ENCODE measurements at places on chromosomes 1 and 21.
A peak's percentile ranks its signal among the peaks of the same experiment; 100 is the strongest.

GRCh38 chr1:69499203-69499803 lies 68.4 kb upstream of the LRRC7 start:
- no peak for DNase-seq

DNA sequence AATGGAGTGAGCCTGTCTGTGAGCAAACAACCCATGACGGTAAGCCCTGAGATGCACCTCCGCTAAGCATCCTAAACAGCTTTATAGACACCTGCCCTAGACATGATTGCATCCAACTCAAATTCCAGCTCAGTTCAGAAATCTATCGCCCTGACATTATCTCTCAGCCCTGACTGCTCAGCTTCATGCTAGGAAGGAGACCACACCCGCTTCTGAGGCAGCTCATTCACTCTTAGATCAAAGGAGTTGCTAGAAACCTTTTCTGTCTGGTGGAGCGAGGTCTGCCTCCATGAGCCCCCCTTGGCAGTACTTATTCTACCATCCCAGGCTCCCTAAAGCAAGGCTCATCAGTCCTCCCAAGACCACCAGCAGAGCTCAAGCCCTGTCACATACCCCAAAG lies 17.0 kb downstream of the IL10RB start:
- DNase-seq = no peak

DNA sequence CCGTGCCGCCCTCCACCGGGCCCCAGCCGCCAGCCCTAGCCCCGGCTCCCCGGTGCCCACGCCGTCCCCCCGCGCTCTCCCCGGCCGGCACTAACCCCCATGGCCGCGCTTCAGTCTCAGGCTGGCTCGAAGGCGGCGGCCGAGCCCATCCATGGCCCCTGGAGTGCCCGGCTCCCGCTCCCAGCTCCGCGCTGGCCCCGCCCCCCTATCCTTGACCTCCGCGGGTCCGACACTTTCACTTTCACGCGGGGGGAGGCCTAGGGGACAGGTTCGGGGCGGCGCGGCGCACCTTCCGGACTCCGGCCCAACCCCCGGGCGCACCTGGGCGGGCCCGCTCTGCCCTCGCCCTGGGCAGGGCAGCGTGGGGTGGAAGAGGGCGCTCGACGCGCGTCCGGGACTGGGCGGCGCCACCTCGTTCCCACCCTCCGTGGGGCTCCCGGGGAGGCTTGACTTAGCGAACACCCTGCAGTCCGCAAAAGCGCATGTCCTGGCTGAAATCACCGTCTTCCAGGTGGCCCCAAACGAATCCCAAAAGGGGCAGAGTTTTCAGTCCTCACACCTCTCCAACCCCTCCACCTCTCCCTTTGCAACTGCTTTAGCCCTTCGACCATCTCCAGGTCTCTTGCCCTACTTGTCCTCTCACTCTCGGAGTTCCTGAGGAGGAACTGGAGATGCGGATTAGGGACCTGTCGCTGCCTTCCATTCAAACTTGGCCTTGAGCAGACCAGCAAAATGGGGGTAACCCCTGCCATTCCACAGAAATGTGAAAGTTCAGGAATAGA lies 3.9 kb upstream of the DENND2D start:
- DNase-seq = peak; percentile 72

GRCh38 chr1:101154547-101154946 lies 82.3 kb upstream of the S1PR1 start:
- no peak for DNase-seq

- no peak for DNase-seq
These were observed 93.8 kb upstream of the RUNX3 start for GRCh38 chr1:25023826-25024225.

DNA sequence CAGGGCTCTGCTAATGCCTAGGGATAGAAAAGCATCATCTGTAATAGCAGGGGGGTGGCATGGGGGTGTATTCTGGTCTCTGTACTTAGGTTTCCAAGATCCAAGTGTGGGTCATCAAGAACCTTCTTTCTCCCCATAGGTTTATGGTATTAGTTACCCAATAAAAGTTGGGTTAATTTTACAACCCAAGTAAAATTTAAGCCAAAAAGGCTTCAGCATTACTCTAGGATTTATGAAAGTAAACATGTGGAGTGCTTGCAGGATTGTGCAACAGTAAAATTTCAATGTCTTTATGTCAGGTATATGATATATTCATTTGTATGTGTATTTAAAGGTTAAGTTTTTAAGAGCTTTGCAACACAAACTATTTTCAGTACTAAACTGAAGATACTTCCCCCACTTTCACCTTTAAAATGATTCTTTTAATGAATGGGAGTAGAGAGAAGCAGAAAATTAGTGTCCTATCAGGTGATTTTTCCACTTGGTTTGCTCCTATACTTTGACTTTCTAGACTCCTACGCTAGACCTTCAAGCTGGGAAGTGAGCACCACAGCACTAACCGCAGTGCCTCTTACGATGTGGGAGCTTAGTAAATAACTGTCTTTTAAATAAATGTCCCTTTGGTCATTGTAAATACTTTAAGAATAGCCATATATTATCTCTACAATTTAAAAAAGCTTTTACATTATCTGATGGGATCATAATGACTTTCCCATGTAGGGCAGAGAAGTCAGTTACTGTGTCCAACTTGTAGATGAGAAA lies 67.8 kb upstream of the UBE2U start:
- no peak for DNase-seq

DNA sequence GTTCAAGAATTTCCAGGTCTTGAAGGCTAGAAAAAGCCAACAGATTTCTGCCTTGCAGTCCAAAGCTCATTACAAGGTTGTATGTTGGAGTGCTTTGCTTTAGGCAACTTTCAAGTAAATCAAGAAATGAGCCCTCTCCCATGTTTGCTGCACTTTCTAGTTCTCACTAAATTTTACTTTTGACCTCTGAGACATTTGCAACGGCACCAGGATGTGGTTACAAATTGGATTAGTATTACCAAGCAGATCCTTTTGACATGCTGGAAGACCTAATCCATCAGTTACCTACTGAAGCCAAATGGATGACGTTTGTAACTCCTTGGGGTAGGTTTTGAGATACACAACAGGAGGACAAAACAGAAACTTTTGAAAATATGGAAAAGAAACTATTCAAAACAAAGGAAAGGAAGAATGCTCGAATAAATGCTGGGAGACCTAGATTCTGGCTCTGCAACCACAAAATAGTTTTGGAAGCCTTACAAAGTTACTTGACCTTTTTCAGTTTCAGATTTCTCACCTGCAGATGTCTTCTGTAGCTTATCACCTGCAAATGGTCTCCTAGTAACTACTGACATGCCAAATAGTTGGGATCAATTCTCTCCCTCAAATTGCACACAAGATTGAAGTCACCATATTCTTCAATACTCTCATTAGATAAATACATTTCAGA lies 251.7 kb upstream of the ADGRL2 start:
- no peak for DNase-seq

- DNase-seq = no peak
These were observed 3.7 kb upstream of the TMEM39B start for GRCh38 chr1:32068957-32069588.

- DNase-seq = no peak
These were observed at the start of gene CCDC17 for GRCh38 chr1:45623972-45624371. Gene CCDC17, minus strand, starts transcription at chr1:45624054. Its CDS starts 145 bp downstream, at chr1:45623909.

DNA sequence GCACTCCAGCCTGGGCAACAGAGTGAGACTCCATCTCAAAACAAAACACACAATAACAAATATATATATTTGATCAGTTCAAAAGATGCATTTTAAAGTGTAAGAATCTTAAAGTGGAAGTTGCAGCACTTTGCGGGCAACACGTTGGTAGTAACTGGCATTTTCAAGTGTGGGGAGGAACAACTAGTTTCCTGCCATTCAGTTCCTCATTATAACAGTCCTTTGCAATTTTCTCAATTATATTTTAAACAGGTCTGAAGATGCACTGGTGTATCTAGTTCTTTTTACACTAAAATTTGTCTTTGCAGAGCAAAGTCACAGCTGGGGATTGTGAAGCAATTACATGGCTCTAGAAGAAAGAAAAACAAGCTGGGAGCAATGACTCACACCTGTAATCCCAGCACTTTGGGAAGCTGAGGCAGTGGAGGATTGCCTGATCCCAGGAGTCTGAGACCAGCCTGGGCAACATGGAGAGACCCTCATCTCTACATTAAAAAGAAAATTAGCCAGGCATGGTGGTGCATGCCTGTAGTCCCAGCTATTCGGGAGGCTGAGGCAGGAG lies 25.3 kb downstream of the RRAGC start:
- no peak for DNase-seq

DNA sequence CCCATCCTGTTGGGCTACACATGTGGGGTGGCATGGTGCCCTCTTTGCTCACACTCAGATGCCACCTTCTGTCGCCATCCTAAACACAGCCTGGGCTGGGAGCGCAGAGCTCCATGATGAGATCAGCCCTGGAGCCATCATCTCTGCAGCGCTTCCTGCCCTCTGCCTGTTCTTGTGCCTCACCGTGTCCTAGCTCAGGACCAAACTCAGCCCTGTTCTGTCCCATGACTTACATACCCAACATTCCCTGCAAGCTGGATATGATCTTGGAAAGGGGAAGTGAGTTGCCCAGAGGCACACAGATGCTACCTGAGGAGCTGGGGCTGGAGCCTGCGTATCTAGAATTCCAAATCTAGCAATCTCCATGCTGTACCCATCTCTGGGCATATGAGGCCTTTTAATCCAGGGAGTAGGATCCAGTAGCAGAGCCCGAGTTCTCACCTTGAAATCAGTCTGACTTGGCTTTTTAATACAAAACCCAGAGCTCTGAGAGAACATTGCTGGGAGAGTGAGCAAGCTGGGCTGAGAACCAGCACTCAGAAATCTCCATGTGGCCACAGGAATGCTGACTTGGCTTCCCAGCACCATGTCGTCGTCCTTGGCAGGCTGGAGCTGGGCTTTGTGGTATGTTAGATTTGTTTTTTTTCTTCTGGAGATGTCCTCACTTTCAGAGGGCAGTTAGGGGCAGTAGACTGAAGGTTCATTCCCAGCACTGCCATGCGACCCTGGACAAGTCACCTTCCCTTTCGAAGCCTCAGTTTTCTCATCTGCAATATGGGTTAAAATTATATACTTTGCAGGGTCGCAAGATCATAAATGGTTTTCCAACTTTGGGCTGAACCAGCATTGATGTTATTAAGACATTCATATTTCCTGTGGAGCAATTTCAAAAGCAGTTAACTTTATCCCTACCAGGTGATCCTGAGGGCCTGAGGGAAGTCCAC lies 2.6 kb downstream of the ALPL start:
- DNase-seq = no peak

DNA sequence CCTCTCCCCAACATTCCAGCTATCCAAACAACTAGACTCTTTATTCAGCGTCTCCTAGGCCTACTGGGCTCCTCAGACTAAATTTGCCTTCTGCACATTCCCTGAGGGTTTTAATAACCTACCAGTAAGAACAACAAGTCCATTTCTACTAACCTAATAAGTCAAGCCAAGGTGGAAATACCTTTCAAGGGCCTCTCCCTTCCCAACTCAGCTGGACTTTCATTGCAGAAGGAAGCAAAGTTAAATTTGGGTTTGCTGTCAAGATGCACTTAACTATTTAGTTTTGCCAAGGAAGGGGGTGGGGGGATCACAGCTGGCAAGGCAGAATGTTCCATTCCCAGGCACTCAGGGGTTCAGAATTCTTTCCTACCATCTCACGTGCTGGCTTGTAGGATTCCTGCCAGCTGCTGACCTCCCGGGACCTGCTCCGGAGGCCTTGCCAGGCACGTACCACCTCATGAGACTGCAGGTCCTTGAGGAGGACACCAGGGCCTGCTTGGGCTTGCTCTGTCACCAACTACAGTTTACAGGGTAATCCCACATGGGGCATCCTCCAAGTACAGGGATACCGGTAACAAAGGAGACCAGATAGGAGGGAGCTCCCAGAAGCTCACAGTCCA lies 29.8 kb downstream of the SLC30A1 start:
- DNase-seq = no peak

GRCh38 chr1:40183055-40183710 lies 22.0 kb downstream of the RLF start:
- no peak for DNase-seq

DNA sequence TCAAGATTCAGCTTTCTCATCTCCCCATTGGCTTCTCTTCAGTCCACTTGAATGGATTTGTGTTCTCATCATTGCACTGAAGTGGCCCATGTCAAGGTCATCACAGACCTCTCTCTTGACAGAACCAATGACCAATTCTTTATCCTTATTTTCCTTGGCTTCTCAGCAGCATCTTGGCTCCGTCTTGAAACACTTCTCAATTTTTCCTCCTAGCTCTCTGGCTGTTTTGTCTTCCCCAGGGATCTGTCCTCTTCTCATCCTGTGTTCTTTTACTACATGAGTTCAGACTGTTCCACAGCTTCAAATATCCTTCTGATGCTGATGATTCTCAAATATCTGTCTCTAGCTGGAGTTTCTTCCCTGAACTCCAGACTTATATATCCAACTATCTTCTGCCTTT lies 78.6 kb downstream of the COLGALT2 start:
- no peak for DNase-seq

GRCh38 chr1:248856176-248856575 lies 2.7 kb downstream of the ZNF692 start:
- DNase-seq = no peak

GRCh38 chr1:109802136-109802900 lies 38.6 kb upstream of the EPS8L3 start:
- DNase-seq = peak; percentile 35

DNA sequence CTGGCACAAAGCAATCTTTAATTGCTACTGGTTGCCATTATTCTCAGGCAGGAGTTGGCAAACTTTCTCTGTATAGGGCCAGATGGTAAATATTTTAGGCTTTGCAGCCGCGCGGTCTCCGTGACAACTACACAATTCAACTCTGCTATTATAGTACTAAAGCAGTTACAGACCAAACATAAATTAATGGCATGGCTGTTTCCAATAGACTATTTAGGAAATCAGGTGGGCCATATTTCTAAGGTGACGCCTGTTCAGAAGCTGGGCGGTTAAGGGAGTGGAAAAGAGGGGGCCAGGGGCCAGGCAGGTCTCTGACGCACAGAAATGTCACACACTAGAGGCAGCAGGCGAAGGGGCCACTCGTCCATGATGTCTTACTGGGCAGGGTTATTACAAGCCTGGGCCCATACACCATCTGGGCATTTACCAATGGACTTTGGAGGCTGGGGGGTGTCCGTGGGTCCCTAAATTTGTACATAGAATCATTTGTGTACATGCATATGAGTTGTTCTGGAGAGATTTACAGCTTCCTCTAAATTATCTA lies 80.1 kb downstream of the STUM start:
- no peak for DNase-seq

DNA sequence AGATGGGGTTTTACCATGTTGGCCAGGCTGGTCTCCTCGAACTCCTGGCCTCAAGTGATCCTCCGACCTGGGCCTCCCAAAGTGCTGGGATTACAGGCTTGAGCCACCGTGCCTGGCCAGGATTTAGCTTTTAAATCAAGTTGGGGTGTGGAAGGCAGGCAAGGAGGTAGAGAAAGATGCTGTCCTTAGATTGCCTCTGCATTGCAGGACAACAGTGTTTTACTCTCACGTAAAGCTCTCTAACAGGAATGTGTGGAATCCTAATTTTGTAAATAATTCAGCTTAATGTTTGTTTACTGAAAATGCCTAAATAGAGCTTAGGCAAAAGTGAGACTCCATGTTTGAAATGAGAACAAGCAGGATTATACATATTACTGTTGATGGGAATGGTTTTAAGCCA lies 29.5 kb upstream of the TGFB2 start:
- DNase-seq = no peak

- DNase-seq = no peak
These were observed 1.4 kb downstream of the ARF1 start for GRCh38 chr1:228083871-228084278.

GRCh38 chr1:238562341-238562740 lies 671.6 kb upstream of the ZP4 start:
- no peak for DNase-seq

- no peak for DNase-seq
These were observed 67.6 kb downstream of the CASZ1 start for GRCh38 chr1:10728595-10729410.

GRCh38 chr1:18907917-18908845 lies 5.8 kb upstream of the ALDH4A1 start:
- DNase-seq = no peak

GRCh38 chr1:56289260-56289659 lies 290.1 kb downstream of the PLPP3 start:
- no peak for DNase-seq
